ENCODE measurements at places on chromosomes 2 and 18. TPM values are rescaled to one million over a fixed set of nuclear protein-coding genes. Genes with fewer than 3 reads are reported as not detected.

SCYGR4 gene
- not detected for total RNA-seq

USP34 gene
- total RNA-seq, result 96.9 TPM

FIGN gene
- 6.6 TPM for total RNA-seq

HOXD13 gene
- not detected for total RNA-seq

CERS6 gene
- total RNA-seq, result 11.7 TPM

SNORC gene
- 4.0 TPM for total RNA-seq

RNF144A gene
- total RNA-seq, result 28.8 TPM

TLX2 gene
- not detected for total RNA-seq

TRPM8 gene
- not detected for total RNA-seq

AFF3 gene
- 0.16 TPM for total RNA-seq

NYAP2 gene
- total RNA-seq, result not detected

SERPINB3 gene
- not detected for total RNA-seq

LIPT1 gene
- 4.8 TPM for total RNA-seq

CPLX4 gene
- not detected for total RNA-seq

ALK gene
- not detected for total RNA-seq

CACNB4 gene
- 0.30 TPM for total RNA-seq

BZW1 gene
- total RNA-seq, result 347 TPM

GPR45 gene
- not detected for total RNA-seq

ZNF236 gene
- 13.6 TPM for total RNA-seq

GCA gene
- total RNA-seq, result 10.7 TPM

FAP gene
- total RNA-seq, result 2.0 TPM

PROKR1 gene
- total RNA-seq, result not detected

APCDD1 gene
- total RNA-seq, result 0.95 TPM

REG3G gene
- not detected for total RNA-seq

NFU1 gene
- total RNA-seq, result 49.7 TPM

HAAO gene
- total RNA-seq, result 0.60 TPM

OSR1 gene
- not detected for total RNA-seq

STARD6 gene
- not detected for total RNA-seq

CCDC141 gene
- not detected for total RNA-seq

PPP3R1 gene
- total RNA-seq, result 62.2 TPM

UGT1A9 gene
- not detected for total RNA-seq

TBR1 gene
- 0.09 TPM for total RNA-seq

CNGA3 gene
- not detected for total RNA-seq

IL1F10 gene
- not detected for total RNA-seq

LOXHD1 gene
- total RNA-seq, result not detected

CPS1 gene
- 0.88 TPM for total RNA-seq

NT5DC4 gene
- not detected for total RNA-seq

CCL20 gene
- total RNA-seq, result 0.53 TPM

ILKAP gene
- 47.5 TPM for total RNA-seq

CGREF1 gene
- 4.0 TPM for total RNA-seq

DYNAP gene
- total RNA-seq, result not detected

All from endothelial cell of umbilical vein (primary cell).